Activated T-helper 1 cell treated with Interleukin-2 at 50 U/mL for 16 hours (primary cell): ENCODE measurements at places on chromosomes 16 and 17.
A peak's percentile ranks its signal among the peaks of the same experiment; 100 is the strongest.

- DNase-seq: no peak
Observed at GRCh38 chr17:40678902-40679522, 14.0 kb upstream of the KRT222 start.

GRCh38 chr17:74757502-74757901 is 9.1 kb downstream of the NHERF1 start:
- no peak for DNase-seq

- no peak for DNase-seq
Observed at GRCh38 chr17:45096141-45096540, 35.0 kb downstream of the NMT1 start.

- DNase-seq: no peak
Observed at GRCh38 chr16:69031877-69032301, 73.6 kb upstream of the HAS3 start.

DNA sequence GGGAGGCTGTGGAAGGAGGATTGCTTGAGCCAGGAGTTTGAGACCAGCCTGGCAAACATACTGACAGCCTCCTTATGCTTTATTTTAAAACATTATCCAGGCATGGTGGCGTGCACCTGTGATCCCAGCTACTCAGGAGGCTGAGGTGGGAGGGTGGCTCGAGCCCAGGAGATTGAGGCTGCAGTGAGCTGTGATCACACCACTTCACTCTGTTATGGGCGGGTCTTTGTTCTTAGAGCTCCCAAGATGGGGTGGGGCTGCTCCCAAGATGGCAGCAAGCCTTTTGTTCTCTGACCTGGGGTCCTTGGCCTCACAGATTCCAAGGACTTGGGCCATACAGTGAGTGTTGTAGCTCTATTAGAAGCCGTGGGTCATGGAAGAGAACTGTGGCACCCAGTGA is 26.1 kb upstream of the ST6GALNAC2 start:
- no peak for DNase-seq

GRCh38 chr17:58006560-58006923 is 504 bp downstream of the SRSF1 start:
- DNase-seq: peak; percentile 24

DNA sequence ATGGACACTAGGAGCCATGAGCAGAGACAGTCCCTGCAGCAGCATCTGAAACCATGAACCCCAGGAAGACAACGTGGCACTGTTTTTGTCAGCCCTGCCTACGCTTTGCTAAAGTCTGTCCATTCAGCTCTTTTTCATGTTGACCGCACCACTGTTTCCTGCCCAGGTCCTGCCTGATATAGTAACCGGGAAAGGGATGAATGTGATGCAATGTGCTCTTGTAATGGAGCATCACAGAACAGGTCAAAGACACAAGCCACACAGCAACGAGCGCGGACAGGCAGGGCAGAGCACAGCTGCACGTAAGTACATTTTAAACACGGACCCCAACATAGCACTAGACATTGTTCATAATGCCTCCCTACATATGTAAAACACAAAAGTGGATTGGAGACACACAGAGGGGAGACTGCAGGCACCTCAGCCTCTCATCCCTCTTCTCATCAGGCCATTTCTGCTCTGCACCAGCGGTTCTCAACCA is 16.9 kb upstream of the TNFRSF13B start:
- DNase-seq: no peak

GRCh38 chr16:58329135-58329534 is 34.3 kb upstream of the PRSS54 start:
- no peak for DNase-seq

DNA sequence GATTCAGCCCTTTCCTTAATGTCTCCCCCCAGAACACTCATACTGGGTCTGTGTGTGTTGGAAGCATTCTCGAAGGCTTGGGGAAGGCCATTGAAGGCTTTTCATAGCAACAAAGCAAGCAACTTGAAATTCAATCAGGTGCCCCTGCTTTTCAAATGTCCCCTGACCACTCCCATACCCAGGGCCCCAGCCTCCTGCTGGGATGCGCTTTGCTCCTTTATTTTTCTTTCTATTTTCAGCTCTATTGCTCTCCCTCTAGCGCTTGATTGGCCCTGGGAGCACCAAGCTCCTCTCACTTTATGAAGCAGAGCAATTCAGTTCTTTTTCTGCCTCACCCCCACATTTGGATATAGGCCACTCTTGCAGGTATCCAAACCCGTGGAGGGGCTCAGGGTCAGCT is 92.0 kb downstream of the WSCD1 start:
- DNase-seq: no peak

DNA sequence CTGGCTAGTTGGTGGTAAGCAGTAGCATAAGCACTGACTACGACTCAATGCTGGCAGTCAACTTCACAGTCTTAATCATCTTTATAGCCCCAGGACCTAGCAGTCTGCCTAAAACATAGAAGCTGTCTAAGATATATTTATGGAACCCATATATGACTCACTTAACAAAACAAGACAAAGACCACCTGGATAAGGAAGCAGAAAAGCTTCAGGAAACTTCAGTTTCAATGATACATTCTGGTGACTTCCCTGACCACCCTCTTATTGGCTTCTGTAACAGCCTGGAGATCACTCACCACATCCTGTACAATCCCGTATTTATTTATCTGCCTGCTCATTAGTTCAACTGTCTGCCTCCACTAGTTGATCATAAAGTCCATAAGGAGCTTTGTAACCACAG is 95.5 kb downstream of the PMP22 start:
- DNase-seq: no peak

DNA sequence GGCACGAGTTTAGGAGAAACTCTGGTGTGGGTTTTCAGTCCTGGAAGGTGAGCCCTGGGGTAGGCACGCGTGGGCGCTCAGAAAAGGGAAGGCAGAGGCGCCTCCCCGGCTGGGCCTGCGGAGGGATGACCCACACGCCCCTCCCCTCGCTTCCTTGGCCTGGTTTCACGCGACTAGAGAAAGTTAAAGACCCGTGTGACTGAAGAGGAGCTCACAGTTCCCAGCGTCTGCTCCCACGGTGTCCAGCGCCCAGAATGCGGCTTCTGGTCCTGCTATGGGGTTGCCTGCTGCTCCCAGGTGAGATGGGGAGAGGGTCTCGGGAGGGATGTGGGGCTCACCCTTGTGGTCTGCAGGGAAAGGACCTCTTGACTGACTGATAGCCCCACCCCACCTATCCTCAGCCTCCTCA is at the start of gene CD300LG:
CD300LG (plus strand) TSS at position 214 of the 409 bp plus-strand sequence; CDS start at position 255, 41 bp downstream.
- DNase-seq: no peak

DNA sequence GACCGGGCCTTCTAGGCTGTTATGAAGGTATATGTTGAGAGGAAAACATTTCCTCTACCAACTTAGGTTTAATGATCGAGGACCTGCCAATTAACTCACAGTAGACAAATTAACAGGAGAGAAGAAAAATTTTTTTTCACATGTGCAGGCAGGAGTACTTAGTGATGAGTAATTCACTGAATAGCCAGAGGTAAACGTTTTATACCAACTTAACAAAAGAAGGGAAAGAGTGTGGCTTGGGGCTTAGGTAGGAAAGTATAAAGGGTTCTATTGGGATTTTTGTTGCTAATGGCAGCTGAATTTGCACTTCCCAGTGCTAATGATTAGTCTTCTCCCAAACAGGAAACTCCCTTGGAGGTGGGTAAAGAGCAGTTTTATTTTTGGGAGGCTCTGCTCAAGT is 121.6 kb upstream of the HS3ST4 start:
- DNase-seq: no peak

- DNase-seq: no peak
Observed at GRCh38 chr17:292016-292415, 60.6 kb downstream of the RPH3AL start.

DNA sequence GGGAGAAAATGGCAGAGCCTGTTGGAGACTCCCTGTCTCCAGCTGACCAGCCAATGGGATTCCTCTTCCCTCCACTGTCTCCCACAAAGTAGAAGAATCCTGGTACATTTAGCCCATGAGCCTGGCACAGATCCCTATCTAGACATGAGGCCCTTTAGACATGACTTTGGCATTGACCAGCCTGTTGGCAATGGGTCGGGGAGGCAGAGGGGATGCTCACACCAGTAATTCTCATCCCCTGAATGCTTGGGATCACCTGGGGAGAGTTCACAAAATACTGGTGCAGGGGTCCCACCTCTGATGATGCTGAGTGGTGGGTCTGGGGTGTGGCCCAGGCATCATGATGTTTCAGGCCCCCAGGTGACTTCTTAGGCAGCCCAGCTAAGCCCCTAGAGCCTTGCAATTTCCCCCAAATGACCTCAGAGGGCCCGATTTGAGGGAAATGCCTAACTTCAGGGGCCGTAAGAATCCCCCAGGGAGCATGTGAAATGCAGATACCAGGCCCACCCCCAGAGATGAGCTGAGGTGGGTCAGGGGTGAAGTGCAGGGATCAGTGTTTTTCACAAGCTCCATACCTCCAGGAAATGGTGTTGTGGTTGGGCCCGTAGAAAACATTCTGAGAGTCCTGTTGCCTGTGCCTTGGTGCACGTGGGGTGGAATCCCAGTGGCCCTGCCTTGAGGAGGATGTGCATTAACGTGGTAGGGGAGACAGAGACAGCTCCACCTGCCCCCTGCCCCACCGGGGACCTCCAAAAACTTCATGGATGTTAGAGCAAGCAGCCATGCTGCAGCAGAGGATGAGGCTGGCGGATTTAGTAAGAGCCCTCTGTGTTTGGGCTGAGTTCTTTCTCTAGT is 42.1 kb downstream of the SNX20 start:
- DNase-seq: no peak

DNA sequence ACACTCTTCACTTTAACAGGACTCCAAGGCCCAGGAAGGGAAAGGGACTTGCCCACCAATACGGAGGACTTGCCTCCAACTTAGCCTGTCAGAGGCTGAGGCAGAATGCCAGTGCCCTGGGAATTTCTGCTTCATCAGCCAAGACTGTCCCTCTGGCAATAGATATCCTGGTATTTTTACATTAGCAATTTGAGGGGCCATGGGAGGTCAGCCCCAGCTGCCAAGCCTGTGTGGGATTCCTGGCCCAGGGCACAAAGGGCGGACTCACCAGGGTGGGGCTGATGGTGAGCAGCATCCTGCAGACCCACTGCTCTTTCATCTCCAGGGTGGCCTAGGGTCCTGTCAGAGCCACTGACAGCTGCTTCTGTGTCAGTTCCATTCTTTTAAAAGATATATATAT is 78.3 kb upstream of the CIBAR2 start:
- no peak for DNase-seq

DNA sequence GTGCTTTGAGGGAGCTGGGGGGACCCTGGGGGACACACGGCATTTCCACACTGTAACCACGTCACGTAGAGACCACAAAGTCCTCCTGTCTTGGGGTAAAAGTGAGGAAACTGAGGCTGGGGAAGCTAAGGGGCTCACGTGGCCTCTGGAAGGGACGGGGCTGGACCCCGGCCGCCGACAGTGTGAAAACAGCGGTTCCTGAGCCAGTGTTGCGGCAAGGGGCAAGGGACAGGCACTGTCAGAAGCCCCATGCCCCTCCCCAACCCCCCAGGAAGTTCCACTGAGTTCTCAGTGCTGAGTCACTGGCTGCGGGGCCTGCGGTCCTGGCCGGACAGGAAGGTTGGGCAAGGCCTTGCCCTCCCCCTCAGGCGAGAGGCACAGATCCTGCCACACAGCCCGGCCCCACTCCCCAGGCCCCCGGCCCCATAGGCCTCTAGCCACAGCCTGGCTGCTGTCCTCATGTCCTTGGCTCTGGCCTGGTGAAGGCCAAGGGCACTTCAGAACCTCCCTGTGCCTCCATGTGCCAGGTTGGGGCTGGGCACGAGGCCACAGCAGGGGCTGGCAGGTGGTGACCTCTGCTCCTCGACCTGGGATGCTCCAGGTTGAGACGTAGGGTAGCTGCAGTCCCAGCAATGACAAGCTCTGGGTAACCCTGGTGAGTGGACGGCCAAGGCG is 5.0 kb upstream of the CCDC57 start:
- DNase-seq: no peak

GRCh38 chr17:32341141-32341856 is 674 bp downstream of the C17orf75 start:
- peak; percentile 10 for DNase-seq

GRCh38 chr17:830950-831349 is 48.8 kb downstream of the MRM3 start:
- DNase-seq: no peak

GRCh38 chr16:4263504-4264436 is 9.1 kb downstream of the TFAP4 start:
- no peak for DNase-seq

DNA sequence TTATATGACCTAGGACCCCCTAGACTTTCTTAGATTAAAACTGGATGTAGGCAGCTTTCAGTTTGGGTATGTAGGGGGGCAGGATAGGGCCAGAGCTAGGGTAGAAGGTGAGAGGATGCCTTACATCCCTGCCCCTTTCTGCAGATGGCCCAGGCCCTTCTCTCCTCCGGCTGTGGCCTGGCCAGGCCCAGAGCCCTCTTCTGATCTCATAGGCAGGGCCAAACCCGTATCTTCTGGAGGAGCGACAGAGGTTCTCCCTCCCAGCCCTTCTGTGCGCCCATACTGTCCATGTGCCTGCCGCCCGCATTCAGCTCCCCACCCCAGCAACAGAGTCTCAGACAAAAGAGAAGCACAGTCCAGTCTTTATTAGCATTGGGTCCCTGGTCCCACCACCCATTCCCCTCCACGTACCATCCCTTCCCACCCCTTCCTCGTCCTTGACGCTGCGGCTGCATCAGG is 2.0 kb upstream of the TSPOAP1 start:
- DNase-seq: no peak
